ENCODE measurements at places on chromosomes 13 and 19. TPM values are rescaled to one million over a fixed set of nuclear protein-coding genes. Genes with fewer than 3 reads are reported as not detected.

Gene C19orf18
- polyA plus RNA-seq, result 0.67 TPM

GRCh38 chr19:16627193-16627927, 644 bp downstream of the MED26 start:
- no peak for DNase-seq

Gene JSRP1
- 1.3 TPM for polyA plus RNA-seq

Gene CEACAM7
- not detected for polyA plus RNA-seq

Gene MCEMP1
- polyA plus RNA-seq, result 1.1 TPM

DNA sequence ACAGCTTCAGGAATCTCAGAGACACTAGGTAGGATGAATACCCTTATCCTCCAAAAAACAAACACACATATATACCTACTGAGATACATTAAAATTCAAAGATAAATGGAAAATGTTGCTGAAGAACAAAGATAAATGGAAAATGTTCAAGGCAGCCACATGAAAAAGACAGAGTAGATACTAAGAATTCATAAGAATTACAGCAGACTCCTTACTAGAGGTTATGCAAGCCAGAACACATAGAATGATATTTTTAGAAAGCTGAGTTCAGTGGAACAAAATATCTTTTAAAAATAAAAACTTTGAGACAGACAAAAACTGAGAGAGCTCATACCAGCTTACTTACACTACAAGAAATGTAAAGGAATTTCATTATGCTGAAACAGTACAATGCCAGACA, 35.6 kb downstream of the UCHL3 start:
- DNase-seq, result no peak

GRCh38 chr19:46287585-46287984, 9.3 kb upstream of the HIF3A start:
- no peak for DNase-seq

DNA sequence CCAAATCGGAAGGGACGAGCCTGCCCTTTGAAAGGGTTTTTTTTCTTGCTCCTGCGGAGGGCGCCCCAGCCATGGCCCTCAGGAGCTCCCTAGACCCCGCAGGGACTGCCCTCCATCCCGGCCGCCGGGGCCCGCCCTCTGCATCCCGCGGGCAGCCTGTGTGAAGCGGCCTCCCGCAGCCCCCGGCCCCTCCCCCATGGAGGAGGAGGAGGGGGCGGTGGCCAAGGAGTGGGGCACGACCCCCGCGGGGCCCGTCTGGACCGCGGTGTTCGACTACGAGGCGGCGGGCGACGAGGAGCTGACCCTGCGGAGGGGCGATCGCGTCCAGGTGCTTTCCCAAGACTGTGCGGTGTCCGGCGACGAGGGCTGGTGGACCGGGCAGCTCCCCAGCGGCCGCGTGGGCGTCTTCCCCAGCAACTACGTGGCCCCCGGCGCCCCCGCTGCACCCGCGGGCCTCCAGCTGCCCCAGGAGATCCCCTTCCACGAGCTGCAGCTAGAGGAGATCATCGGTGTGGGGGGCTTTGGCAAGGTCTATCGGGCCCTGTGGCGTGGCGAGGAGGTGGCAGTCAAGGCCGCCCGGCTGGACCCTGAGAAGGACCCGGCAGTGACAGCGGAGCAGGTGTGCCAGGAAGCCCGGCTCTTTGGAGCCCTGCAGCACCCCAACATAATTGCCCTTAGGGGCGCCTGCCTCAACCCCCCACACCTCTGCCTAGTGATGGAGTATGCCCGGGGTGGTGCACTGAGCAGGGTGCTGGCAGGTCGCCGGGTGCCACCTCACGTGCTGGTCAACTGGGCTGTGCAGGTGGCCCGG, 815 bp downstream of the MAP3K10 start:
- no peak for DNase-seq

DNA sequence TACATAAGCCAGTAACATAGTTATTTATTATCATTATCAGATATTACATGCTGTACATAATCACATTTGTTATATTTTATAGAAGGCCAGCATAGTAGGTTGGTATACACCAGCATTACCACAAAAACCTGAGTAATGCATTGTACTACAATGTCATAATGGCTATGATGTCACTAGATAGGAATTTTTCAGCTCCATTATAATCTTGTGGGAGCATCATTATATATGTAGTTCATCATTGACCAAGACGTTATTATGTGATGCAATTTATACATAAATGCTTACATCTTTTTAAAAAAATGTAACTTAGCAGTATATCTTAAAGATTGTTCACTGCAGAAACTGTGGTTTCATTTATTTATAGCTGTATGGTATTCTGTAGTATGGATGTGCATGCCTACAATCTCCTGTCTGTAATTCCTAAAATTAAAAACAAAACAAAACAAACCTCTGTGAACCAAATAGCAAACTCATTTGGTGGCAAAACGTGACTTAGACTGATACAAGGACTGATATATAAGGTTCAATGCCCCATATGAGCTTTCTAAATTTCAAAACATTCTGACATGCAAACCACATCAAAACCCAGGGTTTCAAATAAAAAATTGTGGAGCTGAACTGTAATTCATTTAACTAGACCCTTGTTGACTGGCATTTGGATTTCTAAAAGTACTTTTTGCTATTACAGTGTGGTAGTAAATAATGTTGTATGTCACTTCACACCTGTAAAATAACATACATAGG, 250.9 kb downstream of the DLEU7 start:
- no peak for DNase-seq

Gene PEAK3
- 0.58 TPM for polyA plus RNA-seq

GRCh38 chr19:16628984-16629691, 1.1 kb upstream of the MED26 start:
- no peak for DNase-seq

DNA sequence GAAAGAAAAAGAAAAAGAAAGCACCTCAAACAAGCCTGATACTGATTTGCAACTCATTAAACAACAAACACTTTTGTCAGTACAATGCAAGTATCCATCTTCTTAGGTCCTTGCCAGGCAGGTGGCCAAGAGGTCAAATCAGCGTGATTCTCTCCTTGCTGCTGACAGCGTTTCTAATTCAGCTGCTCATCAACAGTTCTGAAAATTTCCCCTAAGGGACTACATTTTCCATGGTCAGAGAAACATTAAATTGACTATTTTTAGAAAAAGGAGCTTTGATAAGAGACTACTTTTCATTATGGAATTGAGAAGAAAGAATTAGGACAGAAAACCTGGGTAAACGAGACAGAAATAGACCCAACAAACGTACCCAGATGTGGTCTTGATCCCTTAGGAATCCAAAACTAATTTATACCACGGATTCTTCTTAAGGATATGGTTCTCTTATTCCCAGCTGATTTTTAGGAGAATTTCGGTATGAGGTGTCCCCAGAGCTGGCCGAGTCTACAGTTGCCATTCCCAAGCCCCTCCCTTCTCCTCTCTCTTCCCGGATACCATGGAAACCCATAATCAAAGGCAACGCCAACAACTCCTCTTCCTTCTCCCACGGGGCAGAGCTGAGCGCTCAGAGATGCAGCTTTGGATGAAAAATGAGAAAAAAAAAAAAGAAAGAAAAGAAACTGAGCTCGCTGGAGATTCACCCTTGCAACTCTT, 29.5 kb upstream of the CEBPG start:
- peak; percentile 33 for DNase-seq

GRCh38 chr19:41944336-41944735, 14.8 kb downstream of the RABAC1 start:
- DNase-seq, result no peak

GRCh38 chr13:101655435-101655834, 203.0 kb downstream of the ITGBL1 start:
- no peak for DNase-seq

Gene MCF2L
- 31.7 TPM for polyA plus RNA-seq

- no peak for DNase-seq
Measured at GRCh38 chr19:35347171-35347929, at the start of gene FFAR1. Gene FFAR1, plus strand, starts transcription at chr19:35347902. Its CDS starts 3,650 bp downstream, at chr19:35351552.

Gene ZNF274
- polyA plus RNA-seq, result 32.1 TPM

- no peak for DNase-seq
Measured at GRCh38 chr19:52621376-52621775, 16.8 kb downstream of the ZNF83 start.

DNA sequence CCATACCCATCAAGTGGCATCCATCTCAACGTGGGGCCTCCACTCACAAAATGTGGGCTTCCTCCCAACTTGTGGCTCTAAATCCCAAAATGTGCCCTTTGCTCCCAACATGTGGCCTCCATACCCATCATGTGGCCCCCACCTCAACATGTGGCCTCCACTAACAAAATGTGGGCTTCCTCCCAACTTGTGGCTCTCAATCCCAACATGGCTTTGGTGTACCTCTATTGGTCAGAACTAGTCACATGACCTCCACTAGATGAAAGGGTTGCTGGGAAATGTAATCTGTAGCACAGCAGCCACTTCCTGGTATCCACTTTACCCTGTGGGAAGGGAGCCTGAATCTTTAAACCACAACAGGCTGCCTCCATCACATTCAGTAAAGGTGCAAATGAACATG, 10.1 kb upstream of the ACER1 start:
- no peak for DNase-seq

Gene KCNN1
- 0.24 TPM for polyA plus RNA-seq

Gene SBSN
- polyA plus RNA-seq, result 0.15 TPM

DNA sequence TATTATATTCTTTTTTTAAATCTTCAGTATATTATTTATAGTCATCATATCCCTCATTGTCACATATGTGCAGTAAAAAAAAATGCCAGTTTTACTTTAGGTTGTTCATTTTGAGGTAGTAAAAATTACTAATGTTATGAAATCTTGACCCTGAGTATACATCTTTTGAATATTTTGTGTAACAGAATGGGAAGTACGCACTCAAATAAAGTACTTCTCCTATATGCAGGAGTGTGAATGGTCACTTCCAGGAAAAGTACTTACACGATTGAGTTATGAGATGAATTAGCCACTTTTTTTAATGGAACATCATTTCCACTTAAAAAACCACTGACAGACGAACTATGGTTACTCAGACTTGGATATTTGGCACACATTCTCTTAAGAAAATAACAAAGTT, 58.5 kb downstream of the C13orf42 start:
- no peak for DNase-seq

Gene SH2D3A
- 5.5 TPM for polyA plus RNA-seq

Gene LILRA1
- polyA plus RNA-seq, result 0.63 TPM

- no peak for DNase-seq
Measured at GRCh38 chr13:32969516-32969941, 46.7 kb upstream of the KL start.

Gene UBE2L5
- polyA plus RNA-seq, result 0.20 TPM

GRCh38 chr13:48680756-48681392, 27.1 kb downstream of the CYSLTR2 start:
- no peak for DNase-seq

DNA sequence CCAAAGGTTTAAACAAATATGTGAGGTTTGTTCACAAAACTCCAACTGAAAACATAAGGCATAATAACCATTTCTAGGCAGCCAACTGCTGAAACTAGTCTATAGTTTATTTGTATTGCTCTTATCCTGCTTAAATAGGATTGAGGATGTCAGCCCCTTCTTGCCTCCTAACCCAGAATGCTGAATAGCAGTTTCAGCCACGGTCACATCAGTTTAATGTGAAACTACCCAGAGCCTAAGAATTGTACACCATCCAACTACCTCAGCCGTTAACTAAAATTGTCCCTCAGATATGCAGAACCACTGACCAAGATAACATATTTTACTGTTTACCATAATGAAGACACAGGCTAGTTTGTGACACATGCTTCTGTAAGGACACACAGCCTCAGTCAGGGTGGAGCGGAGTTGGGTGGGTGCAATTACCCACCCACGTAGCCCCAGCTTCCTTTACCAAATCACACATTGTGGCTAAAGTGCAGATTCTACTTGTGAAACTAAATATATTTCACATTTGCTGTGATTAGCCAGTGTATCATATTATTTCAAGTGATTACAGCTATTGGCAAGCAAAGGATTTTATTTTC, 259.9 kb downstream of the EFNB2 start:
- DNase-seq, result no peak

GRCh38 chr13:51912511-51913225, 50.9 kb downstream of the CCDC70 start:
- DNase-seq, result no peak

Gene EXOC3L2
- polyA plus RNA-seq, result 6.9 TPM

- no peak for DNase-seq
Measured at GRCh38 chr13:43157796-43158195, 134.4 kb downstream of the DNAJC15 start.

Gene MLLT1
- polyA plus RNA-seq, result 46.6 TPM

DNA sequence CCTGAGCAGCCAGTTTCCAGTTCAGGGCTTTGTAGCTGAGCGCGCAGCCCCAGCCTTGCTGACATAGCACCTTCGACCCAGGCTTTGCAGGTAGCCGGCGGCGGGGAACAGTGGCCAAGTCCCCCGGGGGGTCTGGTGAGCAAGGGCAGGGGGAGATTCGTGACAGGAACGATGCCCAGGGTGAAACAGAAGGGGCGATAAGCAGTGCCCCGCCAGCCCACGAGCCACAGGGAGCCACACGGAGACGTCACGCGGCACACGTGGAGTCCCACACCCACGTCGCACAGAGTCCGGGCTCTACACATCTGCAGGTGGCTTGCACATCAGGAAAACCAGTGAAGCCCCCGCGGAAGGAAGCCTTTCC, 127.2 kb downstream of the SOX1 start:
- DNase-seq, result no peak

DNA sequence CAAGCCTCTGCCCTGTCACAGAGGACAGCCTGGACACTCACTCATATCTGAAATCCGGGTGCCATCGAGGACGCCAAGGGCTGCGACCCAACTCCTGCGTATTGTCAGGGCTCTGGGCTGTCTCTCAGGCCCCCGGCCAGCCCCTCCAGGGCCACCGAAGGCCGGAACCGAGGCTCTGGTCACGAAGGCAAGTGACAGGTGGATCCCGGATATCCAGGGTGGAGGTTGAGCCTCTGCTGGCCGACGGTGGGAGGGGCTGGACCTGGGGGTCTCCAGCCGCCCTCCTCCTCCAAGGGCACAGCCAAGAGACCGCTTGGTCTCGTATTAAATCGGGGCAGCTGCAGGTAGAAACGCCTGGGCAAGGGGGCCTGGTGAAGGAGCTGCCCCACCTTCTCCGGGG, 5.4 kb downstream of the RNF126 start:
- DNase-seq, result no peak

DNA sequence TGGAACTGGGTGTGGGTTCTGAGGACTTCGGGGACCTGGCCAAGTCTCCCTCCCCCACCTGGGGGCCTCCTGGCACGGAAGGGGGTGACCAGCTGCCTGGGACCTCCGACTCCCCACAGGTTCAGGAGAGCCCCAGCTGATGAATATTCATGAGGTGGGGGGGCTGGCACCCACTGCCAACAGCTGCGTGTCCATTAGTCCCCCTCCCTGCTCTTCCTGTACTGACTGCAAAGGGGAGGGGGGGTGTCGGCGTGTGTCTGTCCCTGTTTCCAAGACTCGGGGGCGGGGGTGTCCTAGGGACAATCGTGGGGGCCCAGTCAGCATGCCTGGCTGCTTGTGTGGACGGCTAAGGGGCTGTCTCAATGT, 10.6 kb upstream of the NFIX start:
- DNase-seq, result no peak

DNA sequence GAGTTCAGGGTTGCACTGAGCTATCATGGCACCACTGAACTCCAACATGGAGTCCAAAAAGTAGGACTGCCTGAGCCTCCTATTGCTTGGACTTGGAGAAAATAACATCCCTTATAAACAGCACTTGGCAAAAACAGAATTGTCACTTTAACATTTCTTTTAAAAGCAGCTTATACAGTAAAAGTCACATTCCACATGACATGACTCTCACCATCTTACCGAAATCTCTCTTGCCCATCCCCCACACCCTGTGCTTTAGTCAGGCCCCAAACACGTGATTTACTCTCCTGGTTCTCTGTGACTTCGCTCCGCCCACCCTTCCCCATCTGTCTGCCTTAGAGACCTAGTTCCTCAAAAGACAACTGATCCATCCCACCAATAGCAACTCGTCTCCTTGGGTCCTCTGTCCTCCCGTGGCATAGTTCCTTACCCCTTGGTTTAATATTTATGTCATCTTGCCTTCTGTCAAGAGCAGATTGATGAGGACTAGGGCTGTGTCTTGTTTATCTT, 4.6 kb downstream of the SAFB start:
- DNase-seq, result no peak

Measured in urinary bladder (tissue), 4 donors.